ENCODE measurements at places on chromosomes 13 and 19.

GRCh38 chr19:29878973-29879654 is 62.9 kb upstream of the URI1 start:
- DNase-seq: no peak

DNA sequence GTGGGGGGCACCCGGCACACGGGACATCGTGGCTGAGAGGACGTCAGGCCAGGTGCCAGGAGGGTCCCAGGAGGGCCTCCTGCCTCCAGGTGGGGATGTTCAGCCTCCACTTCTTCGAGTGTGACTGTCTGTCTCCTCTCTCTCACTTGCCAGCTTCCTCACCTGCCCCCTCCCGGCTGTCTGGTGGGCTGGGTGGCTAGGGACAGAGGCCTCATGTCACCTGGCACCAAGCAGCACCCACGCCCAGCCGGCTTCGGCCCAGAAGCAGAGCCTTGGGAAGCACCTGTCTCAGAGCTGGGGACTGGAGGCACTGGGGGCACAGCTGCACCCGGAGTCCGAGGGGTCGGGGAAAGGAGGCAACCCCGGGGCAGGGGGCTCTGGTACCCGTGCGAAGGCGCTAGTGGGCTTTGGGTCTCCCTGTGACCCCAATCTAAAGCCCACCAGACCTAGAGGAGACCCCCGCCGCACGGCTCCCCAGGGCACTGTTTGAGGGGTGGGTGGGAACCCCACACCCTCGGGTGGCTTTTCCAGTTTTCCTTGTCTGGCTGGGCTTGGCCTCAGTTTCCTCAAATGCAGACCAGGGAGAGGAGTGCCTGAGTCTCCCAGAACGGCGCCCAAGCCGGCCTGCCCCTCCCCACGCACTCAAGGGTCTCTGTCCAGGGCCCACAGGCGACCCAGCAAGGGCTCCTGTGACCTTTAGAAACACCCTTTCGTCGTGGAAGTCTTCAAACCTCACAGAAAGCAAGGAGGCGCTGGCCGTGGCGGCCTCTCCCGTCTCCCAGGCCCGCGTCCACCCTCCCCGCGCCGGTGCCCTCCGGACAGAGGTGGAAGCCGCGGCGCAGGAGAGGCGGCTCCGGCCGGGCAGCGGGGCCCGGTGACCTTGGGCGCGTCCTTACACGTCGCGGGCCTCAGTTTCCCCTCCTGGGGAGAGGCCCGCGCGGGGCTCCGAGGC is 664 bp upstream of the HCN2 start:
- peak; percentile 83 for DNase-seq

- peak; percentile 61 for DNase-seq
These were observed 651 bp upstream of the POLR1D start for GRCh38 chr13:27621116-27621365.

GRCh38 chr19:8618751-8619150 is 8.2 kb upstream of the ADAMTS10 start:
- no peak for DNase-seq

- no peak for DNase-seq
These were observed 3.0 kb downstream of the ANKRD10 start for GRCh38 chr13:110911880-110912279.

GRCh38 chr13:44350775-44351504 is 22.7 kb upstream of the SERP2 start:
- no peak for DNase-seq

Measured in NCI-H1105 treated with DMSO at 0.1 percent for 48 hours (cell line).